ENCODE measurements at places on chromosomes 6 and 20.

GRCh38 chr6:111794300-111794699 lies 79.0 kb downstream of the FYN start:
- no peak for DNase-seq

DNA sequence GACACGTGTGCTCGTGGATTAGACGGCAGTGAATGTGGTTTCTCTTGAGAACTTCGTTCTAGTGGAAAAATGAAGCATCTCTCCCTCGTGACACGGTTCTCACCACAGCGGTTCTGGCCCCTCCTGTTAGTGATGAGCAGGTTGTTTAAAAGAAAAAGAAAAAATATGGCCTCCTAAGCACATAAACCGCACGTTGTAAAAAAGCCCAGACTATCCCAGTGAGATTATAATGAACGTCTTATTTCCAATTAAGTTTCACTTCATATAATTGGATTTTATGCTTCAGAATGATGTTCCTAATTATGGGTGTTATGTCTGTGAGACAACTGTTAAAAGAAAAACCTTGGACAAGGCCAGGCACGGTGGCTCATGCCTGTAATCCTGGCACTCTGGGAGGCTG lies 74.5 kb upstream of the FRMD1 start:
- no peak for DNase-seq

DNA sequence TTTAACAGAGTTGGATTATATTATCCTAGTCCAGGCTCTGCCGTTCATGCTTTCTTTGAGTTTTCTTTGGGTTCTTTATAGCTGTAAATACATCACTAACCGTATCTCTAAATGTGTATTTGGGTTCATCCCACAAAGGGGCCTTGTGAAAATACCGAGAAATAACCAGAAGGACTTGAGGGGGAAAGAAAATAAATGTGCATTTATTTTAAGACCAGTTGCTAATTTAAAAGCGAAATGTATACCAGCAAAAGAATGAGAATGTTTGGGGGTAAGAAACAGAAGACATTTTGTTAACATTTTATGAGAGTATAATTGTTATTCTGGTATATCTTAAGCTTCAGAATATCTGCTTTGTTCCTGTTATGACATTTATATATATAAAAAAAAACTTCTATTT lies 38.9 kb downstream of the LRRN4 start:
- DNase-seq = no peak

DNA sequence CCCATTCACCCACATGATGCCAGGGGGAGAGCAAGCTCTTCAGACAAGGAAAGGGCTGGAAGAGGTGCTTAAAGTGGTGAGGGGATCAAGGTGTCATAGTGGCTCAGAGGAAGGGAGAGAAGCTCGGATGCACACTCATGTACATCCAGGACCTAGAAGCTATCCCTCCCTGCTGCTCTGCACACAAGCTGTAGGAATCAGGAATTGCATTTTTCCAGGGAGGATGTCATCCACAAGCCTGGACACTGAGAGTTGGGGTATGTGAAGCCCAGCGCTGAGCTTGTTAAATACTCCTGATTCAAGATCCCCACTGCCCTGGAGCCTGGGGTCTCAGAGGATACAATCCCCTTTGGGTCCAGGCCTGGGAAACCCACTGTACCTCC lies 85.8 kb upstream of the CCDC167 start:
- no peak for DNase-seq

DNA sequence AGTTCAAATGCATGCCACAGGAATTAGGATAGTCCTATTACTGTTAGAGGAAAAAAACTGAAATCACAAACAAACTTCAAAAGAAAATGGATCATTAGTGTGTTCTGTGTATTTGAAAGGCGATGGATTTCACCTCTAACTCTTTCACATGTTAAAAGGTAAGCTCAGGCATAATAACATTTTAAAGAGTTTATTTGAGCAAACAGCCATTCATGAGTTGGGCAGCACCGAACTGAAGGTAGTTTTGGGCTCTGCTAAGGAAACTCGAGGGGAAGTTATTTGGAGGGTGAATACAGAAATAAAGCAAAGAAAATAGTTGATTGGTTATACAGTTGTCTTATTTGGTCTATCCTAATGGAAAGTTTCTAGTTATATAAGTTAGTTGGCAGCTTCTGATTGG lies 546.5 kb upstream of the POU3F2 start:
- no peak for DNase-seq

DNA sequence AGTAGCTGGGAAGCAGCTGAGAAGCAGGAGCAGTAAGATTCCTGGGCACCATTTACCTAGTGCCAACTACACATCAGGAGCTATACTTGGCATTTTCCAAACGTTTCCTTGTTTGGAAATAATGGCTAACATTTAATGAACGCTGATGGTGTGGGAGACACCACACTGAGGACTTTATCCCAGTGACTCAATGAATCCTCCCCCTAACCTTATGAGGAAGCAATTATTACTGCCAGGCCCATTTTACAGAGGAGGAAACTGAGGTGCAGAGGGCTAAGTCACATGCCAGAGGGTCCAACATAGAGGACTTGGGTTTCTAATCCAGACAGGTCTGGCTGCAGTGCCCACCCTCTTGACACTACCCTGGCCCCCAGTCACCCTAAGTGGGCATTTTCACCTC lies 6.1 kb downstream of the PTGIS start:
- DNase-seq = no peak

DNA sequence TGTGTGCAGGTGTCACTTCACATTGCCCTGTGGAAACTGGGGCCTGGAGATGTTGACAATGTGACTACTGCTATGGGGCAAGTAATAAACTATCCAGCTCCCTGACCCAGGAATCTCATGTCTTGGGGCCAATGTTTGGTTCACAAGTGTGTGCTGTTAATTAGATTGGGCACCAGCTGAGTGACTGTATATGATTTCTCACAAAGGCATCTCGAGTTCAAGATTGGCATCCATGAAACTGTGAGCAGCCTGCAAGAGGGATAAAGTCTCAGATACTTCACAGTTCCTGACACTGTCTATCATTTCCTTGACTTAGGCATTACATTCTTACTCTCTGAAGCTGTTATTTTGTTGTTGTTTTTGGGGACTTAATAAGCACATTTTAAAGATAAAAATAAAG lies 264.0 kb downstream of the PRKN start:
- DNase-seq = no peak

DNA sequence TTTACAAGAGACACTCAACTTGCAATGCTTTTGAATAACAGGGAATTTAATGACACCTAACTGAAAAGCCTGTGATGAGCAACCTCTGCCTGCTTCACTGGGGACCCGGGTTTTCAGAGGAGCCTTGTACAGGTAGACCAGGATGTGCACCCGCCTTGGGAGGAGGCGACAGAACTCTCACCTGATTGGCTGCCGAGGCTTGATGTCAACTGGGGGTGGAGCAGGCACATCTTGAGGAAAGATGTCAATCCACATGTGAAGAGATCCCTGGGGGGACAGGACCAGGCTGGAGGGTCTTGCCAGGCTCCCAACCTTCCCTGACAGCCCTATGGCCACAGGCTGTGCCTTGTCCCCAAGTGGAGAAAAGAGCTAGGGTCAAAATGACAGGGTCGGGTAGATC lies 19.8 kb downstream of the ERGIC3 start:
- DNase-seq = no peak

GRCh38 chr20:20480689-20481088 lies 112.8 kb downstream of the INSM1 start:
- DNase-seq = no peak

GRCh38 chr6:118674772-118675171 lies 23.4 kb upstream of the CEP85L start:
- DNase-seq = no peak

DNA sequence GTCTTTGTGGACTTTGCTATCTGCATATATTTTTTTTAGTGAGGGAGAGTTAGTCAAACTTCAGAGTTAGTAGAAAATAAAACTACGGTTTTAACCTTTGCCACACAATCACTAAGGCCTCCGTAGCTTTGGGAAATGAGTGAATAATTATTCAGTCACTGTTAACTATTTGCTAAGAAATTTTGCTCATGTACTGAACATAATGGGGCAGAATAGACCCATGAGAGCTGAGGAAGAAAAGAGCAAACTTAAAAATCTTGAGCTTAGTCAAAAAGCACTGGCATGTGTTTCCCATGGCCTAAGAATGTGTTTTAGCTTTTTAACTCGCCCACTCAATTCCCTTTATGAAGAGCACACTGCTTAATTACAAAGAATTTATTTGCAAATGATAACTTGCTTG lies 60.4 kb upstream of the SUPT3H start:
- DNase-seq = no peak

DNA sequence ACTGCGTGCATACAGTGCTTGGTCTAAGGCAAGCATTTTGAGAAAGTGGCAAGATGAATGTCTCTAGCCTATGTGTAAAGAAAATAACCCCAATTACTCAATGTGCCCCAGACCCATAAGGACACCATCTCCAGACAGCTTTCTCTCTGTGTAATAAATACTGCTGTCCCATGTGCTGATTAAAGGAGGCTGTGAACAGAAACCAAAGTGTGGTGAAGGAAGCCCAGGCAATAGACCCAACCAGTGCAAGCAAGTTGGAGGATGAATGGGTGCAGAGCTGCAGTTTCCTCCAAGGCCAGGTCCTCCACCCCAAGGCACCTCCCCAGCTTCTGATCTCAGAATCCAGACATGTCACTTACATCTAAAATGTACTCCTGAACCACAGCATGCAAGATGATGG lies 60.6 kb downstream of the TRAM2 start:
- DNase-seq = no peak

- no peak for DNase-seq
These were observed 494.7 kb downstream of the CD83 start for GRCh38 chr6:14612016-14612980.

DNA sequence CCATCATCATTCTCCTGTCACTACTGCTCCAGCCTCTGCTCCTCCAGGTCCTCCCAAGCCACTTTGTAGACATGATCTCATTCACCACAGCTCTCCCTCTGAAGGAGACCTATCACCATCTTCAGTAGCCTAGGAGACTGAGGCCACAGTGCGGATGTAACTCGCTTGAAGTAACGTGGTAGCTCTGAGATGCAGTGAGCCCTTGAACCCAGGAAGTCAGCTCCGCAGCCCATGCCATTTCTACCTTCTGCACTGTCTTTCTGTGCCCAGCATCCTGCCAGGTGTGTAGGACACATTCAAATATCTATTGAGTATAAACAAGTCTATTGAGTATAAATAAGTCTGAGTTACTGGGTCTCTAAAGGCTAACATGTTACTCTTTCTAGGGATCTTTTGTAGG lies 164.4 kb downstream of the CDH26 start:
- DNase-seq = no peak

DNA sequence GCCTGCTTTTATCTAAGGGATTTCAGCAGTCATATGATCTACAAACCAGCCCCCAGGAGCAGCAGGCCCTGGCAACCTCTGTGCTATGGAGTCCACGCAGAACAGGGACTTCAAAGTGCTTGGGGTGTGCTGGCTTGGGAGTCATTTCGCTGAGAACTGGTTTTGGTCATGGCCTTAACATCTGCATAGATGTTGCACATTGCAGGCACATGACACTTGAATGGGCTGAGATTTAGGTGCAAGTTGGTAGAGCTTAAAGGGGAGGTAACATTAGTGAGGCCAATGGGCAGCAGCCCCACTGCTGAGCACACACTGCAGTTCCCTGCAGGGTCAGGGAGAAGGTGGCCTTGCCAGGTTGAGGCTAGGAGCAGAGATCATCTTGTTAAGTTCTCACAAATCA lies 43.6 kb downstream of the RREB1 start:
- no peak for DNase-seq

DNA sequence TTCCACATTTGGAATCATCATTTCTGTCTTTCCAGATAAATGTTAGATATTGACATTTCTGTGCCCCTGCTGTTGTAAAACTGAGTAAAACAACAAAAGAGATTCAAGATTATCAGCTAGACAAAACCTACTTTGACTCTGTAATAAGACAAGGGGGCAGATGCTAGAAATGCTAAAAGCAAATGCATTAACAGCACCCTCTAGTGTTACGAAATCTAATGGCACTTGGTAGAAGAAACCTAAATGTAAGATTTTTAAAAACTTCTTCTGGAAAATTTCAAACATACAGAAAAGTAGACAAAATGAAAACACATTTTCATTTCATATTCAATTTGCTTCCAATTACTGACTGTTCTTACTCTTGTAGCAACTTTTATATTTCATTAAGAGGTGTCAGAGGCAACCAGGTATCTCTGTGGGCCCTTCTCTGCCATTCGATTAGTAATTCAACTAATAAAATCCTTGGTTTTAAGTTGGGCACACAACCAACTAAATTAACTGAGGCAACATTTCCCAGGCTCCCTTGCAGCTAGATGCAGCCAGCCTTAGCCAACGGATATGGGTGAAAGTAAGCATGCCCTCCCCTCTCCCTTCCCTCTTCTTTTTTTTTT lies 45.0 kb downstream of the SLC23A2 start:
- DNase-seq = no peak

GRCh38 chr6:150310539-150310938 lies 58.3 kb upstream of the IYD start:
- no peak for DNase-seq

DNA sequence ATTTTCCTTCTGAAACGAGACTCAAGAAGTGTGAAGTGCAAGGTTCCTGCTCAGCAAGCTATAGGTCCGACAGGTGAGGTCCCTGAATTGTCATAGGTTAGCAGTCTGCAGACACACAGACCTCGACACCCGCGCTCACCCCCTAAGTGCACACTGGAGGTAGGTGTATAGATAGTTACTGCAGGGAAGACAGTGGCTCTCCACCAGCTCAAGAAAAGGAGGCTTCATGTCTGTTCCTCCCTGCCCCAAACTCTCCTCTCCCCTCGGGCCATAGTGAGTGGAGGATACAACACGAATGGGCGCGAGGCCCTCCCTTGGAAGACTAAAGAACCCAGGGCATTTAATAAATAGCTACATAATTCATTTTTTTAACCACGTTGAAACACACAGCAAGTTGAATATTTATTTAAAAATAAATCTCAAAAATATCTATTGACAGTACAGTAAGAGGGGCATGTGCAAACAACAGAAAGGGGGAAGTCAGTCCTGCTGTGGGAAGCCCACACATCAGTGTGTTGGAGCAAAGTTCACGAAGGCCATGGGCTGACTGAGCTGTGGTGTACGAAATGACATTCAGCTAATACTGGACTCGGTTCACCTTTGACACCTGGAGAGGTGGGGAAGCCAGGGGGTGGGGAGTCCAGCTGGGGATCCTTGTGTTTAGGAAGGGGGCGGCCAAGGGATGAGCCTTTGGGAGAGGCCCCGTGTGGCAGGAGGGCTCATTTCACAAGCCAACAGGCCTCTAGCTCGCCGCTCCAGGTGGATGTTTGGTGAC lies 10.7 kb downstream of the SPATA2 start:
- no peak for DNase-seq

DNA sequence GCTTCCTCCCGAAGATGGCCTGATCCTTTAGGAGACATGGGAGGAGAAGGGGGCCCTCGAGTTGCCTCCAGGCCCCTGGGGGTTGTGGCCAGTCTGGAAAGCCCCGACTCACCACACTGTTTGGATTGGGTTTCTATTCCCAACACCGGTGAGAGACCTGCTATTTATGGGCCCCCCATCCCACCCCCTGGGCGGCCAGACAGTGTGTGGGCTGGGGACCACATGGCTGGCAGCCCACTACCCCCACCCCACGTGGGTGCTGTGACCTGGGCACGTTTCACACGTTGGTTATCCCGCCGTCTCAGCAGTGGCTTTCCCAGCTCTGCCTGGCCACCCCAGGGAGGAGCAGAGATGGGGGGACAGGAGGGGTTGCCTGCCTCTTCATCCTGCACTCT lies 116.1 kb downstream of the VEGFA start:
- no peak for DNase-seq
